Right lobe of liver (tissue), 6 donors: ENCODE measurements at places on chromosomes 4 and X. TPM values are rescaled to one million over a fixed set of nuclear protein-coding genes. Genes with fewer than 3 reads are reported as not detected.

GRCh38 chr4:175703956-175704600 lies 108.0 kb downstream of the GPM6A start:
- H3K36me3 ChIP-seq, result no peaks in the 10 kb centered on the region
- no peak overlapping the region for H3K27ac ChIP-seq
- no peak for DNase-seq
- no peaks in the 10 kb centered on the region for H3K4me1 ChIP-seq
- no peaks in the 10 kb centered on the region for H3K27me3 ChIP-seq
- no peak overlapping the region for H3K4me3 ChIP-seq

DNA sequence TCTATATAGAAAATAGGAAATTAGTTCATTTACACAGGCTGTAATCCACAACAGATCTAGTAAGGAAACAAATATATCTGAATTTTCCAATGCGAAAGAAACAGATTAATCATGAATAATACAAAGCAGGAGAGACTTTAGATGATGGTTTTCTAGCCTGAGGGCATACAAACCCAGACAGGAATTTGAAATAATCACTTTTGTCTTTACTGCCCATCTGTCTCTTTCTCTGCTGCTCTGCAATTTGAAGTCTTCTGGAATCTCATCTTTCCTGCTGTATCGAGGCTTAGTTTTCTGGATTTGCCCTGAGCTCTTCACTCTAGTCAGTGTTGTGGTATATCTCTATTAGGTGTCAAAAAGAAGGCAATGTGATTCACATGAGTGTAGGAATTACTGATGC lies 711.8 kb upstream of the FAM241A start:
- no peak overlapping the region for H3K4me3 ChIP-seq
- no peak overlapping the region for H3K27ac ChIP-seq
- H3K36me3 ChIP-seq, result no peaks in the 10 kb centered on the region
- no peak for DNase-seq
- H3K27me3 ChIP-seq, result no peaks in the 10 kb centered on the region
- H3K4me1 ChIP-seq, result no peaks in the 10 kb centered on the region

- no peak for DNase-seq
- no peak overlapping the region for H3K4me3 ChIP-seq
- H3K36me3 ChIP-seq, result no peaks in the 10 kb centered on the region
Measured at GRCh38 chr4:158667651-158668198, 4.0 kb downstream of the C4orf46 start.

DNA sequence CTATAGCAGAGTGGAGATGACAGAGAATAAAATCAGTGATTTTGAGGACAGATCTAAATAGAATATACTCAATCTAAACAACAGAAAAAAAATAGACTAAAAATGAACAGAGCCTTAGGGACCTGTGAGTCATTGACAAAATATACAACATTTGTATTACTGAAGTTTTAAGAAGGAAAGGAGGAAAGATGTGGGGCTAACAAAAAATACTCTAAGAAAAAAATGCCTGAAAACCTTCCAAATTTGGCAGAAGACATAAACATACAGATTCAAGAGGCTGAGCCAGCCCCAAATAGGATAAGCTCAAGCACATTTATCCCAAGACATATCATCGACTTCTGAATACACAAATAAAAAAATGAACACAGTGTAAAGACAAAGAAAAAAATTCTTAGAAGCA lies 123.6 kb upstream of the INTU start:
- no peaks in the 10 kb centered on the region for H3K27me3 ChIP-seq
- no peak overlapping the region for H3K4me3 ChIP-seq

GRCh38 chr4:23952258-23952657 lies 62.4 kb upstream of the PPARGC1A start:
- H3K4me1 ChIP-seq, result no peaks in the 10 kb centered on the region
- H3K4me3 ChIP-seq, result no peak overlapping the region

DNA sequence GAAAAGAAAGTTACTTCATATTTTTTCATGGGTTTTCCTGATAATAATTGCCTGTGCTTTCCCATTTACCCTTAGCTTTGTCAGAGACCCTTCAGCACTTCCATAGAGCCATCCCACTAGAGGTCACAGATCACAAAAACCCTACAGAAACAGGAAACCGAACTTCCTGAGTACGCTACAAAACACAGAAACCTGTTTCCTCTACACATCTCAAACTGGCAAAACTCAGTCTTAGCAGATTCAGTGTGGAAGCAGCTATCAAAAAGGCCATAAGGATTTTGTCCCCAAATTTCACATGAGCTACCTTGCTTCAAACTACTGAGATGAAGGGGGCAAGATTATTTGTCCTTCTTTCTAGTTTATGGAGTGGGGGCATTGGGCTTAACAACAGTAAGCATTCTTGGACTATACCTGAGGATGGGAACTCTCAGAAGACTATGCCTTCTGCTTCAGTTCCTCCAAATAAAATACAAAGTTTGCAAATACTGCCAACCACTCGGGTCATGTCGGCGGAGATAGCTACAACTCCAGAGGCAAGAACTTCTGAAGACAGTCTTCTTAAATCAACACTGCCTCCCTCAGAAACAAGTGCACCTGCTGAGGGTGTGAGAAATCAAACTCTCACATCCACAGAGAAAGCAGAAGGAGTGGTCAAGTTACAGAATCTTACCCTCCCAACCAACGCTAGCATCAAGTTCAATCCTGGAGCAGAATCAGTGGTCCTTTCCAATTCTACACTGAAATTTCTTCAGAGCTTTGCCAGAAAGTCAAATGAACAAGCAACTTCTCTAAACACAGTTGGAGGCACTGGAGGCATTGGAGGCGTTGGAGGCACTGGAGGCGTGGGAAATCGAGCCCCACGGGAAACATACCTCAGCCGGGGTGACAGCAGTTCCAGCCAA lies at the start of gene MMRN1:
Gene MMRN1, plus strand, starts transcription at position 206 of the 902 bp plus-strand sequence. Its CDS starts 118 bp downstream, at position 324.
- H3K27me3 ChIP-seq, result no peaks in the 10 kb centered on the region
- no peaks in the 10 kb centered on the region for H3K36me3 ChIP-seq
- DNase-seq, result no peak
- peak within 1 kb of the TSS; percentile 12 for H3K27ac ChIP-seq
- H3K4me3 ChIP-seq, result no peak within 1 kb of the TSS

DNA sequence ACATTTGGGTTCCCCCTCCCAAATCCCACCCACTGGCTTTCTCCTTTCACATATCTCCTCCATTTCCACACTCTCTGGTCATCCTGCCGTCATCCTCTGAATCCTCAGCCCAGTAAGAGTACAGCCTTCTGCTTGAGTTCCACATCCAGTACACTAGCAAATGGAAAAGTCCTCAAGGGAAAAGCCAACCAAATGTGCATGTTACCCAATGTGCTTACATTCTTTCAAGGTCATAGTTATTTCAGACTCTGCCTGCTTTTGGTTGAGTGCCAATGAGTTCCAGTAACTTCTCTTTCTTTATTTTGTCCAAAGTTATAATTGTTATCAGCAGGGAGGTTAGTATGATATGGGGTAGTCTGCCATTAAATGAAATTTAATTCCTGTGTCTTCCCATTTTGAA lies 78.1 kb downstream of the SRPX start:
- H3K4me3 ChIP-seq, result no peak overlapping the region
- H3K27ac ChIP-seq, result no peak overlapping the region
- no peaks in the 10 kb centered on the region for H3K27me3 ChIP-seq
- DNase-seq, result no peak
- no peaks in the 10 kb centered on the region for H3K4me1 ChIP-seq
- H3K36me3 ChIP-seq, result no peaks in the 10 kb centered on the region

TCEAL5 gene
- not detected for total RNA-seq

CASP6 gene
- total RNA-seq, result 18.4 TPM

DNA sequence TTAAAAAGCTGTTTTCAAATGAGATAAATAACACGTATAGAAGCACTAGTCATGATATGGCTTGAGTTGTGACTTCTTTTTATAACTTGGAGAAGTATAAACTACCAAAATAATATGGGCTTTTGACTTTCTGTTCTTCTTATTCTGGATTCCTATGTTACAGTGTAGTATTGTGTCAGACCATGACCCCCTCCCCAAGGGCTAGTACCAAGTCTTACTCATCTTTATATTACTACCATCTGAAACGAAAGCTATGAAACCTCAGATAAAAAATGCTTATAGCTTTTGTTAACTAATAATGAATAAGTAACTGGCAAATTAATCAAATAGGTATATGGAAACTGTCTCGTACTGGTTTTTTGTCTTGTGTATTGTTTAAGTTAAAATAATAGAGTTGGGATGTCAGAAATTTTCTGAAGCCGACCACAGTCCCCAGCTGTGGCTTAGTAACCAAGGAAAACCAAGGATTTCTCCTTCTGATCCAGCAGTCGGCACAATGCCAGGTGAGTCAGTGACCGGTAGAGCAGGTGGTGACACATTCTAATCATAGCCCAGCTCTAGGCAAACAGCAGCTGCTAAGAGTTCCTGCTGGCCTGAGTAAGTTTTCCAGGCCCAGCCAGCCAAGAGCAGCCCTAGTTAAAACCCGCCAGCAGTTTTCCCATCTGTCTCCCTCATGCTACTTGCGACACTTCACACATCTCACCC lies 163.3 kb upstream of the PRDX4 start:
- H3K4me3 ChIP-seq, result no peak overlapping the region
- H3K36me3 ChIP-seq, result no peaks in the 10 kb centered on the region
- no peaks in the 10 kb centered on the region for H3K27me3 ChIP-seq
- DNase-seq, result peak; percentile 80
- H3K27ac ChIP-seq, result no peak overlapping the region
- no peaks in the 10 kb centered on the region for H3K4me1 ChIP-seq

- H3K36me3 ChIP-seq, result no peaks in the 10 kb centered on the region
- no peaks in the 10 kb centered on the region for H3K27me3 ChIP-seq
- H3K27ac ChIP-seq, result no peak overlapping the region
- DNase-seq, result no peak
Measured at GRCh38 chrX:65578346-65578745, 43.8 kb upstream of the LAS1L start.

- H3K4me1 ChIP-seq, result no peaks in the 10 kb centered on the region
- DNase-seq, result no peak
- no peak overlapping the region for H3K27ac ChIP-seq
- no peak overlapping the region for H3K4me3 ChIP-seq
Measured at GRCh38 chrX:79592259-79592658, 225.1 kb upstream of the ITM2A start.

DNA sequence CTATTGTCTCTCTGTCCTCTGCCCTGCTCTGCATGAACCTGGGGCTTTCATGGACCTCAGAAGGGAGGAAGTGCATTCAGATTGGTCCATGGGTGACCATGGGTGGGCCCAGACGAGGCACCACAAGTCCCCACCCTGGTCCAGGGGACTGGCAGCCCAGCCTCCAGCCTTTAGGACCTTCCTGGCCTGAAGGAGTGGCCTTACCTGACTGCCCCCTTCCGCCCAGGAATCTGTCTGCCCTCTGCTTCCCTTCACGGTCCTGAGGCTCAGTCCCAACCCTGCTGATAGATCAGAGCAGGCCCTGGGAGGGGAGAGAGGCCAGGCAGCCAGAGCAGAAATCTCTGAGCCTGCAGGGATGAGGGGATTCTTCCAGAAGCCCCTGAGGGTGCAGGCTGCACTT lies 455.4 kb downstream of the PCDH18 start:
- H3K4me1 ChIP-seq, result no peaks in the 10 kb centered on the region
- no peak overlapping the region for H3K4me3 ChIP-seq
- no peaks in the 10 kb centered on the region for H3K27me3 ChIP-seq
- H3K36me3 ChIP-seq, result no peaks in the 10 kb centered on the region
- H3K27ac ChIP-seq, result no peak overlapping the region

- H3K27ac ChIP-seq, result no peak overlapping the region
- H3K4me1 ChIP-seq, result no peaks in the 10 kb centered on the region
- H3K27me3 ChIP-seq, result no peaks in the 10 kb centered on the region
Measured at GRCh38 chr4:172596206-172596605, 572.4 kb upstream of the GALNT7 start.
